ENCODE measurements at places on chromosomes 1 and 21.

DNA sequence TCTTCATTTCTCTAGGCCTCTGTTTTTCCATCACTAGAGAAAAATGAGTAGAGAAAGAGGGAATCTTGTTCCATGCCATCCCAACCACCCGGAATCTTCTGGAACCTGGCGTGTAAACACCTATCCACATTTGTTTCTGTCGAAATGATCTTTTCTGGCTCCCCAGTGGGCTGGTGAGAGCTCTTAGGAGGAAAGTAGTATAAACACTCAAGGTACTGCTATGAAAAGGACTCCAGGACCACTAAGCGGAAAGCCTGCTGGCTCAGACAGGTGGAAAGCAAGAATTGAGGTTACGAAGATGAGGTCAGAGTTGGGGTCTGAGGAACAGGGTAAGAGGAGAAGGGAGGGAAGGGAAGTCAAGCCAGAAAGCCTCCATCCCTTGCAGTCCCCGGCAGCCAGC lies 90.8 kb downstream of the PLXNA2 start:
- DNase-seq: no peak

DNA sequence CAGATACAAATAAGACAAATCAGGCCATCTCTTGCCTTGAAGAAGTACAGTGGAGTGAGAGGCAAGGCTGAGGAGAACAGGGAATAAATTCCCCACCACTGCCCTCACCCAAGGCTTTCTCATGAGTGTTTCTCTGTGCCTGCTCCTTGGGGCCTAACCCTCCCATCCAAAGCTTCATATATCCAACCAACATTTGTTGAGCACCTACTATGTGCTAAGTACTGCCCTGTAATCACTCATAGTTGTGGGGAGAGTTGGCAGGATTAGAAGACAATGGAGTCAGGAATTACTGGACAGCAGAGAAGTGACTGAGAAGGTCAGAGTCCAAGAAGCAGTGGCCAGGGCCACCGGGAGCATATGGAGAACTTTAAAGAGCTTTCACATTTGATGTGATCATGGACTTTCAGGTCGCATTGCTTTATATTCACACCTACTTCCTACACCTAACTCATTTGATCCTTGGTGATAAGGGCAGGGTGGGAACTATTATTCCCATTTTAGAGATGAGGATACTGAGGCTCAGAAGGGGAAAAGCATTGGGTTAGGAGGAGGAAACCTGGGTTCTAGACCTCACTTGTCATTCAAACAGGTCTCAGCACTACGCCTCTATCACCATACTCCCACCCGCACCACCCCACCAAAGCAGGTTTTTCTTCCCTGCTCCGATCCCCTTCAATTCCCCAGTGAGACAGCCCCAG lies 6.4 kb downstream of the PLEKHA6 start:
- DNase-seq: no peak

DNA sequence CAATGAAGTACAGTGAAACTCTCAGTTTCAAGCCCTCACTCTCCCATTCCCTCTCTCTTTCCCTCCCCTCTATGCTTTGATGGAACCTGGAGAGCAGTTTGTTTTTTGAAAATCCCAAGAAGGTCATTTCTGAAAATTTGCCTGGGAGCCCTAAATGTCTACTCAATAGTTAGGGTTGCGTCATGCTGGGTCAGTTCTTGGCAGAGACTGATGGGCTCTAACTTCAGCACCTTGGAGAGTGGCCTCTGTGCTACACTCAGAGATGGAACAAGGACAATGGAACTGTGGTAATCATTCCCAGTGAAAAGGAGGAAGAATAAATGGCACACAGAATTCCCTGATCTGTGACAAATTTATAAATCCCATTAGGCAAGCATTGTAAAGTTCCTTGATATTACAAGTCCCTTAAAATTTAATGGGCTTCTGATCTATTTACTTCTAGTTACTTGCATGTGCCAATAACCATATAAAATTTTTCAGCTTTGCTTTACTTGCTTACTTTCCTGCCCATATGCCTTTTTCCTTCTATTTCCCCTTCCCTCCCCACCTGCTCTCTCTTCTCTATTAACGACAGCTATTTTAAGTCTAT lies 182.9 kb upstream of the KCND3 start:
- no peak for DNase-seq

DNA sequence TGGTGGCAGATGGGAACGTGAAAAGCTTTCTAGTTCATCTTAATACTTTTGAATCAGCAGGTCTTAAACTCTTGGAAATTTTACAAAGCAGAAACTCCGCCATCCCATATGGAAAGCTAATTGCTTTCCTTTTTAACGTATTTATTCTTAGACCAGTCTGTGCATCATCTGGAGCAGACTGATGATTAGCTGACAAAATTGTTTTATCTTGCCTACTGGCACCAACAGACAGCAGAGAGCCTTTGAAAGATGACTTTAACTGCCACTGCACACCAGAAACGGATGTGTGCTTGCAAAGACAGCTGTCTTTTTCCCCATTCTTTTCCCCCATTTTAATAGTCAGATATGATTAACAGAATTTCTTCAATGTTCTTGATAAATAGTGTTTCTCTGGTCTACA lies 97.0 kb downstream of the PLD5 start:
- no peak for DNase-seq

- DNase-seq: no peak
These were observed 5.0 kb downstream of the AGT start for GRCh38 chr1:230708631-230709580.

DNA sequence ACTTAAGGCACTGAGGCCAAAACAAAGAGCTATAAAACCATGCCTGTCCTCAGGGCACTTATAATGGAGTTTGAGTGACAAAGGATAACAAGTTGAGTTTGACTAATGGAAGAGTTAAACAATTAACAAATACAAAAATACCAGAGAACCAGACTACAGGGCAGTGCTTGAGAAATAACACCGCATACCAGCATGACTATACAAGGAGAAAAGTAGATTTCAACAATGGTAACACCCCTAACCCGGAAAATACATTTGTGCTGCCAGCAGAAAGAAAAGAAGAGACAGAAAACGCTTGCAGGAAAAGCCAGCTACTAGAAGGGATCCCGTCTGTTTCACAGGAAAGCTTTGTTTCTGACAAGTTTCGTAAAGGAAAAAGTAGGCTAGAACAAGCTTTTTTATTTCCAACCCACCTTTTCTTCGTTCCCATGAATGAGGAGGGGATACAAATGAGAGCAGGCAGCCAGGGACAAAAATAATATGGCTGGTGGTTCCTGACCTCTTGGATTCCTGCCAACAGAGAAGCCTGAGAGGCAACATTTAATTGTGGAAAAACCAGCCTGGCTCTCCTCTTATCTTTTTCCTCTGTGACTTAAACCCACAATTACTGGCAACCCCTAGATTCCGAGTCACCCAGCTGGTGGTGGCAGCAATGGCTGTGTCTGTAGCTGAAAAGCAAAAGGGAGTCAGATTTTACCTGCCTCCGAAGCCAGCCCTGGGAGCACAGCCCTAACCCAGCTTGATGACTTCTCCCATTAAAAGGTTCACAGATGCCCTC lies 56.5 kb downstream of the WLS start:
- DNase-seq: no peak

GRCh38 chr1:108050911-108051629 lies 86.1 kb upstream of the VAV3 start:
- no peak for DNase-seq

- DNase-seq: no peak
These were observed 11.6 kb downstream of the DPYD start for GRCh38 chr1:97909266-97909665.

- no peak for DNase-seq
These were observed 142.9 kb downstream of the TNFSF18 start for GRCh38 chr1:172907834-172908326.

- DNase-seq: no peak
These were observed 107.8 kb downstream of the SIK1 start for GRCh38 chr21:43318841-43319781.

DNA sequence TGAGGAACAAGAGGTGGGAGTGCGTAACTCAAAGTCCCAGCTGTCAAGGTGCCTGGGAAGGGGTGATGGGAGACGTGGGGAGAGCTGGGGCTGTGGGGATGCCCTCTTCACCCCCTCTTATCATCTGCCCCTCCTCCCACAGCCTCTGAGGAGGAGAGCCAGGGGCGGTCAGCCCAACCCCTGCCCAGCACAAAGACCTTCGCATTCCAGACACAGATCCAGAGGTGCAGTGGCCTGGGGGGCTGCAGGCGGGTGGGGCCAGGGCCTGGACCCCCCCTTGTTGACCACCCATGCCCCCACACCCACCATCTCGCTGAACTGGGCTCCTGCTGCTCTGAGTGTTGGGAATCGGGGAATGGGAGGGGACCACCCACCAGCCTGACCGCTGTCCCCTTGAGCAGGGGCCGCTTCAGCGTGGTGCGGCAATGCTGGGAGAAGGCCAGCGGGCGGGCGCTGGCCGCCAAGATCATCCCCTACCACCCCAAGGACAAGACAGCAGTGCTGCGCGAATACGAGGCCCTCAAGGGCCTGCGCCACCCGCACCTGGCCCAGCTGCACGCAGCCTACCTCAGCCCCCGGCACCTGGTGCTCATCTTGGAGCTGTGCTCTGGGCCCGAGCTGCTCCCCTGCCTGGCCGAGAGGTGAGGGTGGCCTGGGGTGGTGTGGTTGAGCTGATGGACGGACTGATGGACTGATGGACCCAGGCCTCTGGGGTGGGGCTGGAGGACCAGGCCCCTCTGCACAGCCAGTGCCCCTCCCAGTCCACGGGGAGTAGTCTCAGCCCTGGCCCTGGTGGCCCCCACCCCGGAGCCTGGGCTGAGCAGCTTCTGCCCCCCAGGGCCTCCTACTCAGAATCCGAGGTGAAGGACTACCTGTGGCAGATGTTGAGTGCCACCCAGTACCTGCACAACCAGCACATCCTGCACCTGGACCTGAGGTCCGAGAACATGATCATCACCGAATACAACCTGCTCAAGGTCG lies 29.7 kb downstream of the TRIM11 start:
- no peak for DNase-seq

- no peak for DNase-seq
These were observed 1.4 kb downstream of the DAB1 start for GRCh38 chr1:57422271-57423134.

- no peak for DNase-seq
These were observed 78.2 kb downstream of the FAM78B start for GRCh38 chr1:166088572-166088955.

DNA sequence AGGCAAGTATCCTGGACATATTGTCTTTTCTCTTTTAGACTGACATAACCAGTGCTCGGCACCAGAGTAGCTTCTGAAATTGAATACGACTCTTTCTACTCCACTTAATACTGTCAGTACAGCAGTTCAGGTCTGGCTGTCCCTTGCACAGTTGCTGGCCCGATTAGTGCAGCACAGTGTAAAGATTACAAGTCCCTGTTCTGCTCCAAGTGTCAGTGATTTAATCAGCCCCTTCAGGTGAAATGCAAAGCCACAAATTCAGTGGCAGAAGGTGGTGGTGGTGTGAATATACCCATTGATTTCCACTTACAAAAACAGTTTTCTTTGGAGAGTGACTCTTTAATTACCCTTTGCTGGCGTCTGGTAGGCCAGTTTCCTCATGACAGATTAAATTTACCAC lies 545.4 kb downstream of the ADGRL2 start:
- DNase-seq: no peak

- no peak for DNase-seq
These were observed 39.3 kb downstream of the SPAG17 start for GRCh38 chr1:118145721-118146120.

GRCh38 chr1:47574451-47575165 lies 136.8 kb downstream of the FOXD2 start:
- DNase-seq: no peak

DNA sequence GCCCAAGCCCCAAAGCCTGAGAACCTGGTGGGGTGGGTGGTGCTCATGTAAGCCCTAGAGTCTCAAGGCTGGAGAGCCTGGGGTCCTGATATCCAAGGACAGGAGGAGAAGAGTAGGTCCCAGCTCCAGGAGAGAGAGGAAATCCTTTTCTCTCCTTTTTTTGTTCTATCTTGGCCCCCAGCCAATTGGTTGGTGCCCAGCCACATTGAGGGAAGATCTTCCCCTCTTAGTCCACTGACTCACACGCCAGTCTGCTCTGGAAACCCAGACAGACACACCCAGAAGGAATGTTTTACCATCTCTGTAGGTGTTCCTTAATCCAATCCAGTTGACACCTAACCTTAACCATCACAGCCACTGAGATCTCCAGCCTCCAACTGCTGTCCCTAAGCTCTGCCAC lies 16.2 kb upstream of the LIN9 start:
- DNase-seq: no peak

DNA sequence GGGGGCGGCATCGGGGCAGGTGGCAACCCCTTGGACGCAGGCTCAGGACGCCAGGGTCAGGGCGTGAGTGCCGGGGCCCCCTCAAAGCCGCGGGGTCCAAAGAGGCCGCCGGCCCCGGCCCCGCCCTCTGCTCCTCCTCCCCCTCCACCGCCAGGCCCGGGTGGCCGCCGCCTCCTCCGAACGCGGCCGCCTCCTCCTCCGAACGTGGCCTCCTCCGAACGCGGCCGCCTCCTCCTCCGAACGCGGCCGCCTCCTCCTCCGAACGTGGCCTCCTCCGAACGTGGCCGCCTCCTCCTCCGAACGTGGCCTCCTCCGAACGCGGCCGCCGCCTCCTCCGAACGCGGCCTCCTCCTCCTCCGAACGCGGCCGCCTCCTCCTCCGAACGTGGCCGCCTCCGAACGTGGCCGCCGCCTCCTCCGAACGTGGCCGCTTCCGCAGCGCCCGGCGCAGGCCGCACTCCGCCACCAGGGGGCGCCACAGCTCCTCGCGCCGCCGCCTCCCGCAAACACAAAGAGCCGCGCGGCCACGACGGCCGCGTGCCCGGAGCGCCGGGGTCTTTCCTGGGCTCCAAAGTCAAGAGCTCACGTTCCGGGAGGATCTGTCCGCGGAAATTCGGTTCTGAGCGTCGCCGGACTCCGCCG lies 19.3 kb upstream of the SAMD11 start:
- peak; percentile 80 for DNase-seq

DNA sequence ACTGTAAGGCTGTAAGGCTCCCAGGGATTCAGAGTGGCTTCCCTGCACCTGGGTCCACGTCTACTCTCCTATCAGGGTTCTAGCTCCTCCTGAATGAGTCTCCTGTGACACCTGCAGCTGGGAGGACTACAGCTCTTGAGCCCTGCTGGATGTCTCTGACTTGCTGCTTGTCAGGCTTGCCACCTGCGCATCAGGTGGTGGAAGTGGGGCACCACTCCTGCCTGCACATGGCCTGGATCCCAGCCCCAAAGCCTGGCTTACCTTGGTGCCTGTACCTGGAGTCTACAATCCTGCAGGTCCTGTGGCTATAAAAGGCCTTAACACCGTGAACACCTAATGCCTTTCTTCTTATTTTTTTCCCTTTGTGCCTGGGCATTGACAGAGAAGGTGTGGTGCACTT lies 82.2 kb downstream of the FAM78B start:
- DNase-seq: no peak

- peak; percentile 16 for DNase-seq
These were observed 736 bp downstream of the KCNC4 start for GRCh38 chr1:110210604-110211495.
